Hematopoietic multipotent progenitor cell (in vitro differentiated cells): ENCODE measurements at places on chromosomes 16 and 17.

GRCh38 chr17:6011206-6011605, 59.0 kb upstream of the WSCD1 start:
- DNase-seq = no peak

- DNase-seq = no peak
Measured at GRCh38 chr16:75854152-75854551, 127.9 kb upstream of the CPHXL start.

DNA sequence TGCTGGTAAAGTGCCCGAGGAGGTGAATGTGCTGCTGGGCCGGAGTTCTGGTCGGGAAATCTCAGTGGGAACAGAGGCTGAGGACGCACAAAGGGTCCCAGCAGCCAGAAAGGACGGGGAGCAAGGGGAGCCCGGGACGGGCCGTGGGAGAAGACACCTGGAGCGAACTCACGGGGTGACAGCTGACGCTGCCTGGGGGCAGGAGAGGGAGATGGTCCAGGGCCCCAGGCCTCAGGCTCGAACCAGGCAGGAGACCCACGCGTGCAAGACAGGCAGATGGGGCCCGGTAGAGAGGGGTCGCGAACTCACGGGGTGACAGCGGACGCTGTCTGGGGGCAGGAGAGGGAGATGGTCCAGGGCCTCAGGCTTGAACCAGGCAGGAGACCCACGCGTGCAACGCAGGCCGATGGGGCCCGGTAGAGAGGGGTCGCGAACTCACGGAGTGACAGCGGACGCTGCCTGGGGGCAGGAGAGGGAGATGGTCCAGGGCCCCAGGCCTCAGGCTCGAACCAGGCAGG, 72.9 kb downstream of the METRNL start:
- DNase-seq = no peak

DNA sequence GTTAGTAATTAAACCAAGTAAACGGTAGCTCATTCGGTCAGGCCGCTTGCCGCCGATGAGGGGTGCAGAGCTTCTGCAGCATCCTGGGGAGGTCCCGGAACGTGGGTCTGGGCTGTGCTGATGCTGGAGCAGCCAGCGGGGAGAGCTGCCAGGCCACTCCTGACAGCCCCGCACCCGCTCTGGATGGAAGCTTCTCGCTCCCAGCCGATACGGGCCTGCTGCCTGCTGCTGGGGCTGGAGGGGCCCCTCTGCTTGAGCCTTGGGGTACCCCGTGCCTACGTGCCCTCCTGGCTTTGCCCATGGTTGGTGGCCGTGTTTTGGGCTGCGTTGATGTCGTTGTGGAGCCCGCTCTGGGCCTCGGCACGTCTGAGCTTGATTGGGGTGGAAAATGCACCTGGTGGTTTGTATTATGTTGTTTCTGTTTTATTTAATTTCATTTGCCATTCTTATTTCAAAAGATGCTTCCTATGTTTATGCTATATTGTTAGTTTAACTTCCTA, 41.6 kb upstream of the ZNF750 start:
- DNase-seq = no peak

DNA sequence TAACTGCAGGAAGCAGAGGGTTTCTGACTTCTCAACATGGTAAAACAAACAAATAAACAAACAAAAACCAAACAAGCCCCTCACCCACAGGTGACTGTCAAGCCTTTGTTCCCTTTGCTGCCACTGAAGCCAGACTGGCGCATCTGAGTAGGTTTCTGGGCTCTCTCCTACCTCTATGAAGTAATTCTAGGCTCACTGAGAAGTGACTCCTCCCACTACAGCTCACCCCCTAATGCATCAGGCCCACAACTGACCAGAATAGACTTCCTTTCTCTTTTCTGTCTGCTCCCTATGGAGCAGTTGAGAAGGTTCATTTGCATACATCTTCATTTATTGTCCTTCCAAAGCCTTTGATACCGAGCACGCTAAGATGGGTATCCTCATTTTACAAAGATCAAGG, 77.0 kb upstream of the CCL2 start:
- DNase-seq = no peak

DNA sequence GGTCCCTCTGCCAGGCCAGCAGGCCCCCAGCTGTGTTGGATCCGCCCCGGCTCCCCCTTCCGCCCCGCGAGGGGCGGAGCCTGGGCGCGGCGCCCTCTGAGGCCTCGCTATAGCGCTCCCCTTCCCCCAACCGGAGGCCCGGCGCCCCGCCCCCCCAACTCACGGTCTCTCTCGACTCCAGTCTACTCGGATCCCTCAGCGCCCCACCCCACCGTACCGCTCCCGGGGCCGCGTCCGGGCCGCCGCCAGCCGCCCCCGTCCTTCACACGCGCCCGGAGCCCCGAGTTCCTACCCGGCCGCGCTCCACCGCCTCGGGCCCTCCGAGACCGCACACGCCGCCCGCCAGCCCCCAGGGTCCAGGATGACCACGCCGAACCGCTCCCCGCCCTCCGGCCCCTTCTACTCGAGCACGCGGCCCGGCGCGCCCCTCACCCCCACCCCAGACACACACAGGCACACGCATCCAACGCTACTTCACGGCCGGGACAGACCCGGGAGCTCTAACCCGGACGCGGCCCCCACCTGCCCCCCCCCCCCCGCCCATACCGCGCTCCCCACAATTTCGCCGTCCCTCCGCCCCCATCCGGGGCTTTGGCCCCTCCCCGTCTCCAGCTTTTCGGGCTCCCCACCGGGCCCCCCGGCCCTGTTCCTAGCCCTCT, 1.4 kb downstream of the PHF23 start:
- DNase-seq = peak; percentile 70

DNA sequence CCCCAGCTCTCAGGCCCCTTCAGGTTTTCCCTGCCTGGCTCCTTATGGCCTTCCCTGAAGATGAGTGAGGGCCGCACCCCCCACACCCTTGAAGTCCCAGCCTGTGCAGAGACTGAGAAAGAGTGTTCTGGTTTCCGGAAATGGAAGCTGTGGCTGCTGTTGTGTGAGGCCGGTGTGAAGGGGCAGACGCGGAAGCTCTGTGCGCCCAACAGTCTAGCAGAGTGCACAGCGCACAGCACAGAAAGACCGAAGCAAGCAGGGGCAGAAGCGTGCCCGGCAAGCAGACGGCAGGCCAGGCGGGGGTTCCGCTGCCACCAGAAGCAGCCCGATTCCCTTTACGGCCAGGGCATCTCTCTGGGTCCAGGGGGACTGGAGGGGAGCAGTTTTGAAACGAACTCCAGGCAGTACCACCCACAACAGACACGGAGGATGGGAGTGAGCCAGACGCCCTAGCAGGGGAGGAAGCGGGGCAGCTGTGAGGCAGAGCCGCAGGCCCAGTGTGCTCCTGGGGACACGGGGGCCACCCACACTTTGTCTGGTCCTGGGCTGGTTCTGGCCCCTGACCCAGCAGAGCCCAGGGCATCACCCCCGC, 16.7 kb downstream of the TPSG1 start:
- DNase-seq = no peak
